ENCODE measurements at places on chromosomes 3 and 15. TPM values are rescaled to one million over a fixed set of nuclear protein-coding genes. Genes with fewer than 3 reads are reported as not detected.

A4GNT gene
- total RNA-seq: not detected

LSAMP gene
- 0.10 TPM for total RNA-seq

PAK2 gene
- total RNA-seq: 72.5 TPM

SH3GL3 gene
- total RNA-seq: not detected

PAQR9 gene
- not detected for total RNA-seq

FGD5 gene
- total RNA-seq: 127 TPM

ITIH1 gene
- not detected for total RNA-seq

SYNPR gene
- total RNA-seq: not detected

PRR20G gene
- total RNA-seq: not detected
